ENCODE measurements at places on chromosomes 6 and 20. TPM values are rescaled to one million over a fixed set of nuclear protein-coding genes. Genes with fewer than 3 reads are reported as not detected.
A peak's percentile ranks its signal among the peaks of the same experiment; 100 is the strongest.

DNA sequence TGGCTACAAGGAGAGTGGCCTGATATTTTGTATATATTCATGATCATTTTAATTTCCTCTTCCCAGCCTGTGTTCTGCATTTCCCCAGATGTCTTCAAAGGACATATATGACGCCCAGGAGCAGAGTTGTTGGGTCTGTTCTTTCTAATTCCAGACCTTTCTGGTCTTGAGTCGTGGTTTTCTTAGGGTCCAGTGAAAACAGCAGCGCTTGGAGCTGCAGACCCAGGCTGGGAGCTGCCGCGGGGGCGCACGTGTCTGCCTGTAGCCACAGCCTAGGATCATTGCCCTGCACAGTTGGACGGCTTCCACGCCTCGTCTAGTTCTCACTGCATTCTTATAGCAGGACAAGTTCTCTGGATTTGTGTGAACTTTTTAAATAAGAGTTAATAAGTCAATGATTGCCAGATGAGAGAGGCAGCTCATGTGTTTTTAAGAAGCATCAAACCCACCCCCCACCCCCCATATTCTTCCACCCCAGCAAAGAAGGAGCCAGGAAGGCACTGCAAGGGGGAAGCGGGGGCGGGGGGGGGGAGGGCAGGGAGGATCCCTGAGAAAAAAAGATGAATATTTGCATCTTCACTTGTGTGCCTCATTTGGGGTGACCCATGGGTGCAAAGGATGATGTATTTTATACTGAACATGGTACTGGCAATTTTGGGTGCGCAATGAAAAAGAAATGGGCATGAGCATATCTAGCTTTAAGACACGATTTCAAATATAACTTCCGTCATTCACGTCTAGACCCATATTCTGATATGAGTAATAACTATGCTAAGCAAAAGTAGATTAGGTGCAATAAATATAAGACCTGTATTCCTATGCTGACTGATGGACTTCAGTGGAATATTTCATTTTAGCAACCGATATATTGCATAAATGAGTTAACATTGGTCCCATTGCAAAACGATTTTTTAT, 160.0 kb downstream of the TBXT start:
- no peak for DNase-seq

- DNase-seq, result no peak
Measured at GRCh38 chr6:168106633-168107005, 27.6 kb upstream of the FRMD1 start.

DNA sequence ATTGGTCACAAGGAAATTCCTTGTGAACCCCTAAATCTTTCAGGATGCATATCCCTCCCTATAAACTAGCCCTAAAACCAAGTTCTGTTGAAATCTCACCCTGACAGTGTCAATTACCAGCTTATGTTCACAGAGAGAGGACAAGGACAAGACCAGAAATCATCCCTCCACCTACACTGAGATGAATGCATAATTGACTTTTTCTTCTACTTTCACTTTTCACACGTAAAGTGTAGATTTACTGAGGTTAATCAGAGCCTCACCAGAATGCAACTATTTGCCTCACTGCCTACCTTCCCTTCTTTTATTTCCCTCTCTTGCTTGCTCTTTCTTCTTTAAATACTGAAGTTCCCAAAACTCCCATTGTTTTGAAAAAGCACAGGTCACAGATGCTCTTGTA, 15.3 kb upstream of the NKAIN2 start:
- DNase-seq, result no peak

DNA sequence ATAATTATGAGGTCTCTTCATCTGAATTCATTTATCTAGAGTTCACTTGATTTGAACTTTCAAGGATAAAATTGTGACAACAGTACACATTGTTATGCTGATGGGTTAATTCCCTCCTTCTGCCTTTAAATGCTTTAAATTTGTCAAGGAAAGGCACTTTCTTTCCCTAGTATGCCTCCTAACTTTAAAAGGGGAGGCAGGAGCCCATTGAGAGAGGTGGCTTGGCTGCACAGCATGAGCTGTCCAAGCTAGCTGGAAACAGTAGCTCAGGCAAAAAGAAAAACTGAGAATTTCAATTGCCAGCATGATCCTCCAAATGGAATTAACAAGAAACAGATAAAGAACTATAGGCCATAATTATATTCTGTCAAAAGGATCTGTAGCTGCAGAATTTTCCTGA, 243.3 kb upstream of the GRIK2 start:
- DNase-seq, result no peak

GRCh38 chr6:71977884-71978283, 91.5 kb downstream of the RIMS1 start:
- no peak for DNase-seq

- DNase-seq, result no peak
Measured at GRCh38 chr6:209432-210103, 82.7 kb upstream of the DUSP22 start.

- peak; percentile 53 for DNase-seq
Measured at GRCh38 chr20:48523191-48523995, 304.4 kb downstream of the PREX1 start.

GRCh38 chr6:30322527-30323501, 3.9 kb upstream of the TRIM39 start:
- DNase-seq, result no peak

- DNase-seq, result no peak
Measured at GRCh38 chr6:112310439-112311125, 36.5 kb upstream of the RFPL4B start.

HLA-DOA gene
- not detected for total RNA-seq

CST4 gene
- 0.78 TPM for total RNA-seq

SLC22A23 gene
- 13.5 TPM for total RNA-seq

- no peak for DNase-seq
Measured at GRCh38 chr6:125104425-125104824, 49.1 kb upstream of the TPD52L1 start.

DNA sequence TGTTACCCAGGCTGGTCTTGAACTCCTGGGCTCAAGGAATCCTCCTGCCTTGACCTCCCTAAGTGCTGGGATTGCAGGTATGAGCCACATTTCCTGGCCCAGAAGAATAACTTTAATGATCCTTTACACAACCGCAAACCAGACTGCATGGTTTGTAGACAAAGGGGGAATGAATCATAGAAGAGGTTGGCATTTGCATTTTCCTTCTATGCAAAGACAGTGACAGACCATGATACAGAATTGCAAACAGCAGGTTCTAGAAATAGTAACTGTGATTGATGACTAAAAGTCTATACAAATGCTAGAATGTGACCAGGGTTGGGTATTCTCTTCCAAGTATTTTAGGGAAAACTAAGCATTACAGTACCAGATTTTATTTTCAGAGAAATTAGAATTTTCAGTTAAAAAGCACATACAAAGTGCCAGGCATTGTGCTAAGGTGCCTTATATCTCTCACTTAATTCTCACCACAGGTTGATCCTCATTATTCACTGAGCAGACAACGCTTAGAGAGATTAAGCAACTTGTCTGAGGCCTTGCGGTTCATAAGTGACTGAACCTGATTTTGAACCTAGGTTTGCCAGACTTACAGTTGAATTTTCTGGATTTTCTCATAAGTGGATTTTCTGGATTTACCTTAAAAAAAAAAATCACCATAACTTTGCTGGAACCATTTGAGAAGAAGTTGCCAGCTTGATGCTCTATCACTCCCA, 146.6 kb downstream of the ZFAND3 start:
- peak; percentile 3 for DNase-seq

Data from PC-9 (cell line).